Muscle of back (tissue), 13 donors: ENCODE measurements at places on chromosomes 12 and 14.
A peak's percentile ranks its signal among the peaks of the same experiment; 100 is the strongest.

GRCh38 chr14:22333422-22334274 is 255.4 kb downstream of the DAD1 start:
- peak; percentile 34 for DNase-seq

DNA sequence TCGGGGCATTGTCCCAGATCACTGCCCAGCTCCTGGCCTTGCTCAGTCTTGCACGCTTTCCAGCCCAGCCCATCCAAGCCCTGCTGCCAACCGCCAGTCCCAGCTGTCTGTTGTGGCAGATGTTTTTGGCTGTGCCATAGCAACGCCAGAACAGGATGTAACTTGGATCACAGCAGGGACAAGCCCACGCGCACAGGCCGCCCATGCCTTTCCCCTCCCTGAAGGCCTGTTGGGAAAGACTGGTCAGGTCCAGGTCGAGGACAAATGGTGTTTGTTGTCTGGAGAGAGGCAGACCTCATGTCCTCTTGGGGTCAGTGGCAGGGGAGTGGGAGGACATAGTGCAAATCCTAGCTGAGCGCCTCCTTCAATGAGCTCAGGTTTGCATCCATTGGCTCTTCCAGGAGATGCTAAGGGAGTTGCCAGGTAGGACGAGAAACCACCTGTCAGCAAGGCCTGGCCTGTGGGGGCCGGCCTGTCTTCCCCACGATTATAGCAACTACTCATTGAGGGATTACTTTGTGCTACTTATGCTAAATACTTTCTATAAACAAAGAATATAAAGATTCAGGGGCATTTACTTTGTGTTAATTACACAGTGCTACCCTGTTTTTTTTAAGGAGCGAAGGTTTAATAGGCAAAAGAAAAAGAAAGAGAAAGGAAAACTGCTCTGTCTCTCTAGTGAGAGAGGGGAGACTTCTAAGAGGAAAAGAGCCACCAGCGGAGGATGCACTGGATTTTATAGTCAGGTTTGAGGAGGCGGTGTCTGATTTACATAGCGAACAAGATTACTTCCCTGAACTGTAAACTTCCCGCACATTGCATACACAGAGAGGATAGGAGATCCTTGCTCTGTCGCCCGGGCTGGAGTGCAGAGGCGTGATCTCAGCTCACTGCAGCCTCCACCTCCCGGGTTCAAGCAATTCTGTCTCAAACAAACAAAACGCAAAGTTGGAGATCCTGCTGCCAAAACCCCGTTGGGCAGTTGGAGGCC is 42.8 kb upstream of the CORO1C start:
- DNase-seq: peak; percentile 77

- DNase-seq: peak; percentile 64
Measured at GRCh38 chr12:15629108-15629507, 160.1 kb downstream of the EPS8 start.

DNA sequence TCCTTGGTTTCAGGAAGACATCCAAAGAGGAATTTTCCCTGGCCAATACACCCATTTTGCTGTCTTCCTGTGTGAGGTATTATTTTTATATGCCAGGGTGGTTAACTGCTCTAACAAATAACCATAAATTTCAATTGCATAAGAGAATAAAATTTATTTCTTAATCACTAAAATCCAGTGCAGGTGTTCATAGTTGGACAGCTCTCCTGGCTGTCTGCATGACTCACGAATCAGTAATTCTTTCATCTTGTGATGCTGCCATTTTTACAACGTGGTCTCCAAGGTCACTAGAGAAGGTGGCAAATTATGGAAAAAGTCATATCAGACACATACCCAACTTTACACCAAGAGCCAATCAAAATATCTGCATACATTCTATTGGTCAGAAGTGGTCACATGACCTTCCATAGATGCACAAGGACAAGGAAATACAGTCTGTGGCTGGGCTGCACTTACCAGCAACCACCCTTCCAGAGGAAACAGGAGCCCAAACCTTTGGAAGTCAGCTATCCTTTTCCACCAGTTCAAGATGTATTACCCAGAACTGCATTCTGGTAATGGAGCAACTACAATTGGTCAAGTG is 193.5 kb upstream of the PLEKHG7 start:
- no peak for DNase-seq

DNA sequence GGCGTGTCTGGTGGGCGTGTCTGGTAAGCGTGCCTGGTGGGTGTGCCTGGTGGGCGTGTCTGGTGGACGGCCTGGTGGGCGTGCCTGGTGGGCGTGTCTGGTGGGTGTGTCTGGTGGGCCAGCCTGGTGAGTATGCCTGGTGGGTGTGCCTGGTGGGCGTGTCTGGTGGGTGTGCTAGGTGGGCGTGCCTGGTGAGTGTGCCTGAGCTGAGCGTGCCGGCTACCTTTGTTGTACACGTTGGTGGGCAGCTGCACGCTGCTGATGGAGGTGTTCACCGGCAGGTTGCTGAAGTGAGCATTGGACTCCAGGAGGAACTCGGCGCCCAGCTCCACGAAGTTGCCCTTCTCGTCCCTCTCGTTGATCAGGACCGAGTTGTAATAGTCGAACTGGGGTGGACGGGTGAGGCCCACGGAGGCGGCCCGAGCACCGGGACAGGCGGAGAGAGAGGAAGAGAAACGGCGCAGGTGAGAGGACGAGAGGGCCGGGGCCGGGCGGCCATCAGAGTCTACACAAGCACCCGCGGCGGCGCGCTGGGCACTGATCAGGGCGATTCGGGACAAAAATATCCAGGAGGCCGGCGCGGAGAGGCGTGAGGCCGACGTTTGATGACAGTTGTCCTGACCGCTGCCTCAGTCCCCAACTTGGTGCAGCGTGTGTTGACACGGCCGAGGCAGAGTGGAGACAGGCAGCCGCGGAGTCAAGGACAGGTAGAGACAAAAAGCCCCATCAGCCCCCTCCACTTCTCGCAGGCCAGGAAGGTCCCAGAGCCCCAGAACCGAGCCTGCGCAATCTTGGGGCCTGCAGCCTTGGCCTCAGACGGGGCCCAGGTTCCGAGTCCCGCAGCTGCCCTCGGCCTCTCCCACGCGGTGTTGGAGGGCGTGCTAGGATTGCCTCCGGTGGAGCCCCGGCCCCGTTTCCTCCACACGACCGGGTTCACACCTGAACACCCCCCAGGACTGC is 10.5 kb downstream of the CACNA2D4 start:
- no peak for DNase-seq

DNA sequence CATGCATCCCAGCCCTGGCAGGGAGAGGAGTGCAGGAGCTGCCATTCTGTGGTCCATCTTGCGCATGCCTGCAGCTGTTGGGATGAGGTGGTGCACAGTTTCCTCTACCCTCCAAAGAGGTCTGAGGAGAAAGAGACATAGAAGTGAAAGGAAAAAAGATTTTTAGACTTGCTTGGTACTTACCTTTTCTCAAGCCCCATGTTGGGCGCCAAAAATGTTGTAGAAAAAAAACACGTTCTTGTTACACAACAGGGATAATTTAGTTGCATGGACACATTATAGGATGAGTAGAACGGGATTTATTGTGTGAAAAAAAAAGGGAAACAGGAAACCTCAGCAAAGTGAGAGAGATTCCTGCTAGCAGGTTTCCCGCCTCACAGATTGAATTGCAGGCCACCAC is 244.4 kb upstream of the GARIN2 start:
- DNase-seq: peak; percentile 2

DNA sequence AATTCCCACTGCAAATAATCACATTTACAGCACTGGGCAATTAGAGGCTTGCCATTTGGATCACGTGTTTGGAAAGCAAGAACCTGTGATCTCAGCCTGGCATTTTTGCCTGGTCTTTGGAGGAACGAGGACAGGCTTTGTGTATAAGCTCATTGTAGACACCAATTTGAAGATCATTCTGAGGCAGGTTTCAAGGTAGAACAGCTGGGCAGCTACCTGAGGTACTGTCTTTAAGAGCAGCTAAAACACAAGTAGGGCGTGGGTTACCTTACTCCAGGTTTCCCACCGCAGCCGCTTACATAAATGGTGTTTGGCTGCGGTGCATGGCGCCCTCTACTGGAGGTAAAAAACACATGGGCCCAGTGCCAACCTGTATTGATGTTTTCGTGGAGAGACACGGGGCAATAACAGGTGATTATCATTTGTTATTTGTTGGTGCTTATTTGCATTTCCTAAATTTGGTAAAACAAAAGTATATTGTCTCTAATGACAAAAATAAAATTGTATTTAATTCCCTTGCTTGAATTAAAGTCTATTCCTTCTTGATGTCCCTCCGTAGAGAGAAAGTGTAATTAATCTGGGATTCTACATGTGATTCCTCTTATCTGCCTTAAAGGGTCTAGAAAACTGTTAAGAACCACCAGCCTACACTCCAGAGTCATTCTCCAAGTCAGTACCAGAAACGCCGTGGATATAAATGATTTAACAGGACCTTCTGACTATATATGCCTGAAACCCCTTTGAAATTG is 69.7 kb downstream of the SVOP start:
- peak; percentile 48 for DNase-seq

DNA sequence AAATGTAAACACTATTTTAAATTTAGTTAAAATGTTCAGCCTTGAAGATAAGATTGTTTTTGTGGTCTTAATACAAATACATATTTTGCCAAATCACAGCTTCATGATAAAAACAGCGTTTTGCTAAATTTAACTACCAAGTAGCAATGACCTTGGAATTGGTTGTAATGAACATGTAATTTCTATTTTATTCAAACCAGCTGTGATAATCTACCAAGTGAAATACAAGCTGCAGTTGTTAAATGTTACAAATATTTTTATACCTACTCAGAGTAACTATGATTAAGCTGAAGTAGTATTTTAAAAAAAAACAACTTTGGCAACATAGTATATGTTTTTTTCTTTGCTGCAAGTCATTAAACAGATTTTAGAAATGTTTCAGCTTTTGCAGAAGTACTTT is 96.2 kb downstream of the CPSF2 start:
- DNase-seq: no peak

DNA sequence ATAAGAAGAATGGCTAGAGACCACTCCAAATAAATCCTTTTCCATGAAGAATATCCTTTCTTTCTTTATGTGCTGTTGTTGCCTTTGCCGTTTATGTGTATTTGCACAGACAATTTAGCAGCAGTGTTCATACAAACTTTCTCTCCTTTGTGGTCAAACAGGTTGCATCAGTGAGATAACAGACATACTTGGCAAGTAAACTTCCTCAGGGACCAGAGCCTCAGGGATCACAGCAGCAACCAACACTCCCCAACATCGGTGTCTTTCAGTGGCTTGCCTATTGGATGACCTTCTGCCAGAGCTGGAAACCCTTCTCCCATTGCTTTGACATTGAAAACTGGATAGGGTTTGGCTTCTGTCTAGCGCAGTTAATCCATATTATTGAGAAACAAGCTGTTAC is 252.2 kb downstream of the BTG1 start:
- no peak for DNase-seq

GRCh38 chr14:54446161-54446693 is 5.1 kb upstream of the CNIH1 start:
- DNase-seq: no peak

DNA sequence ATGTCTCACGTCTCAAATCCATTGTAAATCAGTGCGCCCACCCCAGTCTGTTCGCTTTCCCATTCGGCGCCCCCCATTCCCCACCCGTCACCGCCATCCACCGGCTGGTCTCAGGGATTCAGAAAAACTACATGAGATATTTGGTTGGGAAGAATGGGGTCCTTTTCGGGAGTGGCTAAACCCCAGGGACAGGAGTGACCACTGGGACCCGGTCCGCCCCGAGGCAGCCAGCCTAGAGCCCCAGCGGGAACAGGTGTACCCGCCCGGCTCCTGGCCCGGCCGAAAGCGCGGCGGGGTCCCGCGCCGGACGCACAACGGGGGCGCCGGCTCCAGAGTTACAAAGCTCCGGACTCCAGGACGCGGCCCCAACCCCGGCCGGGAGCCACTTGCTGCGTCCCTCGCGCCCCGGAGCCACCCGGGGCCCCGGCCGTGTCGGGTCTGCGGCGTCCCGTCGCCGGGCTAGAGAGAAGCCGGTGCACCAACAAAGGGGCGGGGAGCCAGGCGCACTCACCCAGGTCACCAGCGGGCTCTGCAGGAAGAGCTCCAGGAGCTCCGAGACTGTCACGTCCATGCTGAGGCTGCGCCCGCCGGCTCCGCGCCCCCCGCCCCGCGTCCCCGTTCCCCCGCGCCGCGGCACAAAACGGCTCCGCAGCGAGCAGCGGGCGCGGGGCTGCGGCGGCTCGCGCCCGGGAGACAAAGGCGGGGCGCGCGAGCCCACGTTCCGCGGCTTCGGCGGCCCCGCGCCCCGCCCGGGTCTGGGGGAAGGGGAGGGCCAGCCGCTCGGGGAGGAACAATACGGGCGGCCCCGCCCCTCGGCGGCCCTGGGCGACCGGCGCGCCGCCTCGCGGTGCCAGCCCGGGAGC is at the start of gene CCDC88C:
TSS of gene CCDC88C (minus strand) at position 701 of the 863 bp plus-strand sequence. CDS start at position 571, 130 bp downstream.
- DNase-seq: peak; percentile 49

GRCh38 chr12:12835378-12836146 is 22.4 kb downstream of the DDX47 start:
- DNase-seq: no peak

DNA sequence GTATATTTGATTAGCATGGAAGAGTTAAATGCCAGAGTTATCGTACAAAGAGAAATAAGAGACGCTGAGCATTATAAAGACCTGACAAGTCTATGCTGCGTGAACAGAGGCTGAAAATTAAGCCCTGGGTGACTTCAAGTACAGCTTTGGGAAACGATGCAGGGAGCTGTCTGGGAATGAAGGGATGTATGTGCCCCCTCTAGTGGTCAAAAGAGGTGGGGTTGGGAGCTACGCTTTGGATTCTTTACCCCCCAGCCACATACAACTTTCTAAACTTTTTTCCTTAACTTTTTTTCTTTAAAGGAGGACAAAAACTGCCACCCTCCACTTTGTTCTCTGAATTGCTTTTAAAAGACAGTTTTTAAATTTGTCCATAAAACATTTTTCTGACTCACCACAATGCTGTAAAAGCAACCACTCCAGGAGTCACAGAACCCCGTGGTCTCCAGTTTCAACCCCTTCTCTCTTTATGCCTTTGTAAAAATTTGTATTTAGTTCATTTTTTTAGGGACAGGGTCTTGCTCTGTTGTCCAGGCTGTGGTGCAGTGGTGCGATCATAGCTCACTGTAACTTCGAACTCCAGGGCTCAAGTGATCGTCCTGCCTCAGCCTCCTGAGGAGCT is 59.4 kb downstream of the ZNF664 start:
- DNase-seq: peak; percentile 64

GRCh38 chr14:64645220-64645892 is 58.9 kb upstream of the PLEKHG3 start:
- peak; percentile 93 for DNase-seq

DNA sequence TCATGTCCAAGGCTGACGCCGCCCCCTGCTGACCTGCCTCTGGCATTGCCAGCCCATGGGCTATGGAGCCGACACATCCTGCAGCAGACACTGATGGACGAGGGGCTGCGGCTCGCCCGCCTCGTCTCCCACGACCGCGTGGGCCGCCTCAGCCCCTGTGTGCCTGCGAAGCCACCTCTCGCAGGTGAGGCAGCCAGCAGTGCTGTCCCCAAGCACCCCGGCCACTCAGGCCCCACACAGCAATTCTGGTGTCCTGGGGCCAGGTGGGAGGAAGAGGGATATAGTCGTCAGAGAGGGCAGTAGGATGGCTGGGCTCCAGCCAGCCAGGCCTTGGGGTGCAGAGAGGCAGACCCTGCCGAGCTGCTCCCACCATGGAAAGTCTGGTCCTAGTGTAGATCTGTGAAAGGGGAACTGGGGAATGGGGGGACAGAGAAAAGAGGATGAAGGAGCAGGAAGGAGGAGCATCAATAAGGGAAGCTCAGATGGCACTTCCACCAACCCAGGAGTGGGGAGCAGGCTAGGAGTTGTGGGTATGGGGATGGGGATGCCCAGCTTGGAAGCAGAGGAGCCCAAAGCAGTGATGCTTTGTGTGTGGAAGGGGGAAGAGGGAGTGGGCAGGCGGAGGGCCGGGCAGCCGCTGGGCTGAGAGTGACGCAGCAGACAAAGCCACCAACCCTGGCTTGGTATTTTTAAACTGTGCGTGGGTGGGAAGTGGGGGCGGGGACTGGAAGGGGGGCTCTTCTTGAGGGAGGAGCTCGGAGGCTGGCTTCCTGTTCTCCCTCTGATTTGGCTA is 4.7 kb downstream of the NAB2 start:
- peak; percentile 81 for DNase-seq
